ENCODE measurements at places on chromosomes 6 and 20. TPM values are rescaled to one million over a fixed set of nuclear protein-coding genes. Genes with fewer than 3 reads are reported as not detected.

DNA sequence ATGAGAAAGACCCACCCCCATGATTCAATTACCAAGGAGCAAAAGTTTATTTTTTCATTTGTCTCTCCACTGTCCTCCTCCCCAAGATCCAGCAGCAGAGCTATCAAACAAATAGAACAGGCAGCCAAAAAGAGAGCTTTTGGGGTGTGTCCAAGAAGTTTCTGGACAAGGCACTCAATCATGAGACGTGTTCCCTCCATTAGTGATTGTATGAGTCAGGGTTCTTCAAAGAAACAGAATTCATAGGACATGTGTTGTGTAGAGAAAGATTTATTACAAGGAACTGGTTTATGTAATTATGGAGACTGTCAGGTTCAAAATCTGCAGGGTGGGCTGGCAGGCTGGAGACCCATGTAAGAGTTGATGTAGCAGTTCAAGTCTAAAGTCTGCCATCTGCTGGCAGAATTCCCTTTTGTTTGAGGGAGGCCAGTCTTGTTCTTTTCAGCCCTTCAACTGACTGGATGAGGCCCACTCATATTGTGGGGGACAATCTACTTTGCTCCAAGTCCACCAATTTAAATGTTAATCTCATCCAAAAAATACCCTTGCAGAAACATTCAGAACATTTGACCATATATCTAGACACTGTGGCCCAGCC, 248.1 kb upstream of the OPRM1 start:
- H3K4me1 ChIP-seq, result peaks cover 6% of the 10 kb centered on the region
- H3K4me3 ChIP-seq, result no peak overlapping the region
- H3K27me3 ChIP-seq, result no peaks in the 10 kb centered on the region
- H3K36me3 ChIP-seq, result no peaks in the 10 kb centered on the region
- H3K27ac ChIP-seq, result no peak overlapping the region

- no peaks in the 10 kb centered on the region for H3K36me3 ChIP-seq
- H3K4me1 ChIP-seq, result peaks cover 49% of the 10 kb centered on the region
- DNase-seq, result no peak
- no peaks in the 10 kb centered on the region for H3K27me3 ChIP-seq
Observed at GRCh38 chr6:37259191-37259590, 1.2 kb upstream of the TMEM217 start.

DNA sequence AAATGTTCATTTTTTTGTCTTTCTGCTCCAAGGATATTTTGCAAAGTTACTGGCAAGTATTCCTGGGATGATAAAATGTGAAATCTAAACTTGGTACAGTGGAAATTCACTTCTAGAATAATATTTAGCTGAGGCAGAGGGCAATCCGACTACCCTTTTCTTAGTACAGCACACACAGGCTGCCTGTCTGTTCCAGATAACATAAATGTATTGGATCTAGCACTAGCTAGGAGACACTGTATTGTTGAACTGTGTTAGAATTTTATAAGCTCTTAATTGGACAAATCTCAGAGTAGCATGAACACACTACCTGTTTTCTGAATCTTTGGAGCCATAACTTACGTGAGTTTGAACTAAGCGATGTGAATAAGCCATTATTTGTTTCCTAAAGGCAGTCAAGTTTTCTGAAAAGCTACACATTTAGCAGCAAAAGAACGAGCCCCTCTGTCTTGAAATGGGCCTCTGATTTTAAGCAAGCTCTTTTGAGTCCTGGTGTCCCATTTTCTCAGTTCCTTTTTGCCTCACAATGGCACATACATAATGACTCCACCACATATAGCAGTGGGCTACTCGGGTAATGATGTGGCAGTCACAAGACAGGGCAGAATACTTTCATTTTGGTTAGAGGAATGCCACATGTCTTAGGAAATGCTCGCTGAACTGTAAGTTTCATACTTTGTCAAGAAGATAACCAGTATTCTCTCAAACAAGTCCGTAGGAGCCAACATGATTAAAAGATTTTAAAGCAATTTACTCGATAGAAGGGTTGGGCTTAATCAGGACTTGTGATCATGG, 116.5 kb upstream of the ESR1 start:
- DNase-seq, result no peak
- H3K36me3 ChIP-seq, result no peaks in the 10 kb centered on the region
- no peaks in the 10 kb centered on the region for H3K4me1 ChIP-seq

TMC2 gene
- total RNA-seq, result not detected

DNA sequence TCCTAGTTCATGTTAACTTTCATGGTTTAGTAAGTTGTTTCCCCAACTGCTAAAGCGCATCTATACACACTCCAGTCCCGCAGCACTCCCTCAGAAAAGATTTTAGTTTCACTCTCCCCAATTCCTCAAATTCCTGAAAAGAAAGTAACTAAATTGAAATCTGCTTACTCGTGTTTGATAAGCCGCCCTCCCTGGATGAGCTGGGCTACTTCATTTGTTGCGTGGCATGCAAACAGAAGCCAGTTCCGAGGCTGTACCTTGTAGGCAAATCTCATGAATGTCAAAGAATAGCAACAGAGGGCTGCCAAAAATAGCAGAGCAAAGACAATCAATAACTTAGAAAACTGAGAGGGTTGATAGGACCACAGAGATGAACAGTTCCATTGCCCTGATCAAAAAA, 16.9 kb downstream of the MPC1 start:
- H3K36me3 ChIP-seq, result peaks cover 60% of the 10 kb centered on the region
- no peaks in the 10 kb centered on the region for H3K27me3 ChIP-seq
- DNase-seq, result no peak
- peak overlapping the region; percentile 83 for H3K27ac ChIP-seq

- H3K4me3 ChIP-seq, result no peak overlapping the region
- no peak for DNase-seq
- H3K36me3 ChIP-seq, result no peaks in the 10 kb centered on the region
Observed at GRCh38 chr6:75849329-75850025, 100.4 kb downstream of the MYO6 start.

PACRG gene
- 10.5 TPM for total RNA-seq

DNA sequence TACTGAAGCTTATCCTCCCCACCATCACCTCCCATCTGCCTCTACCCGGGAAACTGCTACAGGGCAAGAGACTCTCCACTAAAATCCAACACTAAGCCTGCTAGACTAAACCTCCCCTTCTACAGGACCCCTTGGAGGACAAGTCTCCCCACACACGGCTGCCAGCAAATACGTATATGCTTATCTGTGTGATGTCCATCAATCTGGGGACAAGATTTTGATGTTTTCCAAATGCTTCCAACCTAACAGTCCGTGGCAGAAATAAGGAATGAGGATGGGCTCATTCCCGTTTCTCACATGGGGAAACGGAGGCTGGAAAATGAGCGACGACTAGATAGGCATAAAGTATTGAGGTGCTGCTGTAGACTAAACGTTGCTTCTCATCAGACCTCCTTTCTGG, 1.8 kb downstream of the KCNK5 start:
- H3K4me1 ChIP-seq, result peaks cover 17% of the 10 kb centered on the region
- H3K36me3 ChIP-seq, result no peaks in the 10 kb centered on the region
- DNase-seq, result no peak
- H3K4me3 ChIP-seq, result peak overlapping the region; percentile 67
- no peak overlapping the region for H3K27ac ChIP-seq

DSP gene
- total RNA-seq, result 322 TPM

GPSM3 gene
- 5.0 TPM for total RNA-seq

KLHDC3 gene
- 108 TPM for total RNA-seq

PLG gene
- total RNA-seq, result not detected

RGS17 gene
- 0.16 TPM for total RNA-seq

DAAM2 gene
- 19.1 TPM for total RNA-seq

XKR7 gene
- not detected for total RNA-seq

DNA sequence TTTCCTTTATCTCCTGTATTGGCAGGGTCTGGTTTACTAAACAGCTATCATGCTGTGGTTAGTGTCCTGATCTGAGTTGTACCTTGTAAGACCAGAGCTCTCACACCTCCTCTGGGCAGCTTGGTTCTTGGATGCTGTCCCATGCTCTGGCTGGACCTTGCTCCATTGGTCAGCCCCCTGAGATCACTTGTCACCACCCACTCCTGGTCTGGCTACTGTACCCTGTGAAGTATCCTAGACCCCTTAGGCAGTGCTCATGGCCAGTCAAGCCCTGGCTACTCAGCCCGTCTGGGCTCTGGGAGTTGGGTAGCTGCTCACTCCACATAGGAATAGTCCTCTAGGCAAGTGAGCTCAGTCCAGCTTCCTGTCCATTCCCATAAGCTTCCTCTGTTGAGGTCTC, 31.1 kb downstream of the ADGRF4 start:
- H3K4me3 ChIP-seq, result no peak overlapping the region
- no peaks in the 10 kb centered on the region for H3K4me1 ChIP-seq
- no peaks in the 10 kb centered on the region for H3K36me3 ChIP-seq
- H3K27ac ChIP-seq, result no peak overlapping the region
- no peak for DNase-seq
